ENCODE measurements at places on chromosomes 13 and 19. TPM values are rescaled to one million over a fixed set of nuclear protein-coding genes. Genes with fewer than 3 reads are reported as not detected.

VASP gene
- total RNA-seq = 228 TPM

CEACAM16 gene
- total RNA-seq = not detected

SLC8A2 gene
- not detected for total RNA-seq

FBN3 gene
- 0.04 TPM for total RNA-seq

KLK1 gene
- total RNA-seq = not detected

SPIB gene
- not detected for total RNA-seq

PCDH20 gene
- 0.75 TPM for total RNA-seq

CGB2 gene
- 1.9 TPM for total RNA-seq

AMH gene
- not detected for total RNA-seq

EPSTI1 gene
- 2.5 TPM for total RNA-seq

EBI3 gene
- total RNA-seq = 3.9 TPM

SERTAD1 gene
- total RNA-seq = 12.3 TPM

TMPRSS9 gene
- not detected for total RNA-seq

YJU2 gene
- 37.2 TPM for total RNA-seq

TNNT1 gene
- 7.1 TPM for total RNA-seq

PSG11 gene
- total RNA-seq = not detected

SYNE4 gene
- total RNA-seq = 8.6 TPM

ZNF90 gene
- 5.1 TPM for total RNA-seq

PROZ gene
- not detected for total RNA-seq

CLEC11A gene
- total RNA-seq = 6.0 TPM

ZNF729 gene
- 0.14 TPM for total RNA-seq

GRCh38 chr13:99307247-99307646, at the start of gene GPR183:
Gene GPR183 (minus strand): TSS chr13:99307399. CDS start chr13:99296145, 11,254 bp downstream.
- DNase-seq = no peak

GRCh38 chr19:18532168-18532890, 10.5 kb upstream of the ELL start:
- DNase-seq = no peak

GRCh38 chr13:95573221-95573620, 20.7 kb downstream of the CLDN10 start:
- DNase-seq = no peak

GRCh38 chr19:14495672-14496028, 277 bp downstream of the GIPC1 start:
- DNase-seq = no peak

GRCh38 chr19:808423-808775, 11.1 kb downstream of the PTBP1 start:
- DNase-seq = no peak

DNA sequence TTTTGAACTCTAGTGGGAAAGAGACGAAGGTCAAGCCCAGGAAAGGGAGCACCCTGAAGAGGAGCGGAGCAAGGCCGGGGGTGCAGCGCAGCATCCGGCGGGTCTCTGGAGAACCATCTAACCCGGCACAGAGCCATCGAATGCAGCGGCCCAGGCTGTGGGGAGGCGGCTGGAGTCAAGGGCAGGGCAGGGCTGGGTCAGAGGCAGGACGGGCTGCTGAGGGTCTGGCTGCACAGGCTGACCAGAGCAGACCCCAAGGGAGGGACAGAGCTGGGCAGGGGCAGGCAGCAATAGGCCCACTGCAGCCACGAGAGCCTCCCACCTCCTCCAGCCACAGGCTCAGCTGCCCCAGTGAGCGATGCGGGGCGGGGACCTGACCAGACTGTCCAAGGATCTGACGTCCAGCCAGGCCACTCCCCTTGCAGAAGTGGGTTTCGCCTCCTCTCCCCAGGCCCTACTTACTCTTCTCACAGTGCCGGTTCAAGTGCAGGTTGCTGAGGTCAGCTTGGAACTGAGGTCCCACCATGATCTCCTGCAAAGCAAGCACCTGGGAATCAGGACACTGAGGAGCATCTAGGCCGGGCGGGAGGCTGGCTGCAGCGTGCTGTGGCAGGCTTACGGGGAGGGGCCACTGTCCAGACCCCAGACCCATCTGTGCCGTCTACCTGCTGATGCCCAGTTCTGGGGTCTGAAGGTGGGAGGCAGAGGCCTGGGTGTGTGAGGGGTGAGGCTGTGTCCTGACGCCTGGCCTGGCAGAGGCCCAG, 19.2 kb downstream of the MIER2 start:
- DNase-seq = no peak

- no peak for DNase-seq
These were observed 101.3 kb upstream of the SLC15A1 start for GRCh38 chr13:98853771-98854221.

DNA sequence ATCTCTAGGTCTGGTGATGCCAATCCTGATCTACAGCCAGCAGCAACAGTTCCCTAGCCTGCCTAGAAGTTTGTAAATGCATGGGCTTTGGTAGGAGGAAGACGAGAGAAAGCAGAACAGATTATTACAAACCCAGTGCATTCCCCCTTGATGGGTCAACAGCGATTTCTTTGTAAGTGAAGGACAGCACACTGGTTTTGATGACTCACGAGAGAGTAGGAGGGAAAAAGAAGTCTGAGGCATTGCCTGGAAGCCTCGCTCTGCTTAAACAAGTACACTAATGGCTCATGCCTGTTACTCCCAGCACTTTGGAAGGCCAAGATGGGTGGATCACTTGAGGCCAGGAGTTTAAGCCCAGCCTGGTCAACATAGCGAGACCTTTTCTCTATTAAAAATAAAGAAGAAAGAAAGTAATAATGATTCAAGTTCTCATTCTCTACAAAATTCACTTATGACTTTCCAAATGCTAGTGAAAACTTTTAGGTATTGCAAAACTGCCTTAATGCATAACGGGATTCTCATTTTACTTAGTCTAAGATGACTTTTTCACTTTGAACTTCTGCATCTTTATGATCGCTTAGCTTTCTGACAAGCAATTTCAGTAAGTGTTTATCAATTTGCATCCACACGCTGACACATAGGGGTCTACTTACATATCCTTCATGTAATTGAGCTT, 47.7 kb upstream of the USPL1 start:
- peak; percentile 90 for DNase-seq

- DNase-seq = no peak
These were observed 69.0 kb upstream of the NPAS1 start for GRCh38 chr19:46950526-46951170.

GRCh38 chr13:31797154-31797775, 57.9 kb downstream of the RXFP2 start:
- peak; percentile 2 for DNase-seq

GRCh38 chr19:7883796-7884570, 4.3 kb upstream of the LRRC8E start:
- DNase-seq = no peak

DNA sequence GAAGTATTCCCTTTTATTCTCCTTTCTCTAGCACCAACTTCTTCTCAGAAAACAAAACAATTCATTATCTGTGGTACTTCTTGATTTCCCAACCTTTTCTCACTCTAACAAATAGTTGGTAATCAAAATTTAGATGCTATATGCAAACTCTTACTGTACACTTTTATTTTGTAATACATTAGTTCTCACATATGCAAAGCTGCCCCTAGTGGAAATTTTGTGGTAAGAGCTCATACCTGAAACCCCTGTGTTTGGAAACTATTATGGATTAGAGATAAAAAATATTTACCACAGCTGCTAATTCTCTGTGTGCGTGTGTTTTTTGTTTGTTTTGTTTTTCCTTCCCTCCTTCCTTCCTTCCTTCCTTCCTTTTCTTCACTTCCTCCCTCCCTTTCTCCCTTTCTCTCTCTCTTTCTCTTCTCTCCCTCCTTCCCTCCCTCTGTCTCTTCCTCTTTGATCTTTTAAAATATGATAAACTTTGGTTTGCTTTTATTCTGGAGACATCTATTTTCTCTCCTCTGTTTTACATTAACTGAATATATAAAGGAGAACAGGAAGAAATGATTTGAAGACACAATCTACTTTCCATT, 537.4 kb downstream of the SLITRK6 start:
- no peak for DNase-seq

DNA sequence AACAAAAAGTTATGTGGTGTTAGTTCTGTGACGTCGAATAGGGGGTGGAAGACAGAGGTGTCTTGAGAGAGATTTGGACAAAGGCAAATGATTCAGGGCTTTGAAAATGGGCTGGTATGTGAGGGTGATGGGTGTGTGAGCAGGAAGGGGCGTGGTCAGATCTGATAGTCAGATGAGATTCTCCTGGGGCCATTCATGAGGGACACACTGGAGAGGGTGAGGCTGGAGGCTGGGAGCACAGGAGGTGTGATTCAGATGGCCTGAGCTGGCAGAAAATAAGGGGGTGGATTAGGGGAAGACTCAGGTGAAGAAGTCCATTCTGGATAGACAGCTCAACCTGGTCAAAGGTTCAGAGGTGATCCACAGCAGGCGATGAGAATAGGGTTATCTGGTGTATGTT, 28.0 kb downstream of the CYP4F22 start:
- no peak for DNase-seq

GRCh38 chr19:53867225-53868090, at the start of gene MYADM:
Gene MYADM (plus strand): TSS chr19:53867883. CDS start chr19:53873530, 5,647 bp downstream.
- peak; percentile 98 for DNase-seq

- DNase-seq = no peak
These were observed 8.9 kb upstream of the MYO1F start for GRCh38 chr19:8585894-8586750.

- DNase-seq = no peak
These were observed 55.4 kb upstream of the KCTD4 start for GRCh38 chr13:45256254-45256653.

- no peak for DNase-seq
These were observed 681 bp downstream of the ZNF837 start for GRCh38 chr19:58380037-58380661.

GRCh38 chr13:87087741-87088140, 583.4 kb upstream of the SLITRK5 start:
- DNase-seq = no peak

- DNase-seq = no peak
These were observed 3.3 kb upstream of the USP12 start for GRCh38 chr13:27174766-27175455.

DNA sequence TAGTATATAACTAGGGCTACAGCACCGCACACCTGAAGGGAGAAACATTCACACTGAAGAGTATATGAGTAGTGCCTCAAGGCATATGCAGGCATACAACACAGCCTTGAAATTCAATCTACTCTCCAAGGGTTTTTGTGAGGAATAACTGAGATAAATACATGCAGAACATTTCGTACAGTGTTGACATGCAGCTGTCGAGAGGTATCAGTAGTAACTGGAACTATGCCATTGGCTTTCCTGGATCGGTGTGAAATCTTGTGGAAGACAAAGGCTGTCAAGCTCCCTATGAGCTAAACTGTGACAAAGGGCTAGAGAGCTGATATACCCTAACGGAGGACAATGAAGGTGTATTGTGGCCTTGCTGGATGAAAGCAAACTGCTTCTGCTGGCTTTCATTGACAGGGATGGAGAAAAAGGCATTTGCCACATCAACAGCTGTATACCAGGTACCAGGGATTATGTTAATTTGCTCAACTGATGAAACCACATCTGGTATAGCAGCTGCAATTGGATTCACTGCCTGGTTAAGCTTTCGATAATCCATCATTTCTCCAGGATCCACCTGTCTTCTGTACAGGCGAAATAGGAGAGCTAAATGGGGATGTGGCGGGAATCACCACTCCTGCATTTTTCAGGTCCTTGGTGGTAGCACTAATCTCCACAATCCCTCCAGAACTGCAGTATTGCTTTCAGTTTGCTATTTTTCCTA, 16.3 kb downstream of the MTRF1 start:
- no peak for DNase-seq

GRCh38 chr19:51146751-51147150, 4.7 kb downstream of the SIGLEC7 start:
- DNase-seq = no peak
